Fibroblast of mammary gland (primary cell): ENCODE measurements at places on chromosomes 5 and 9.

GRCh38 chr9:134917431-134918373, at the start of gene FCN1:
TSS of gene FCN1 (minus strand) at chr9:134917912. CDS start at chr9:134917871, 41 bp downstream.
- no peak for DNase-seq

- no peak for DNase-seq
Measured at GRCh38 chr5:7169240-7169878, 226.6 kb upstream of the ADCY2 start.

DNA sequence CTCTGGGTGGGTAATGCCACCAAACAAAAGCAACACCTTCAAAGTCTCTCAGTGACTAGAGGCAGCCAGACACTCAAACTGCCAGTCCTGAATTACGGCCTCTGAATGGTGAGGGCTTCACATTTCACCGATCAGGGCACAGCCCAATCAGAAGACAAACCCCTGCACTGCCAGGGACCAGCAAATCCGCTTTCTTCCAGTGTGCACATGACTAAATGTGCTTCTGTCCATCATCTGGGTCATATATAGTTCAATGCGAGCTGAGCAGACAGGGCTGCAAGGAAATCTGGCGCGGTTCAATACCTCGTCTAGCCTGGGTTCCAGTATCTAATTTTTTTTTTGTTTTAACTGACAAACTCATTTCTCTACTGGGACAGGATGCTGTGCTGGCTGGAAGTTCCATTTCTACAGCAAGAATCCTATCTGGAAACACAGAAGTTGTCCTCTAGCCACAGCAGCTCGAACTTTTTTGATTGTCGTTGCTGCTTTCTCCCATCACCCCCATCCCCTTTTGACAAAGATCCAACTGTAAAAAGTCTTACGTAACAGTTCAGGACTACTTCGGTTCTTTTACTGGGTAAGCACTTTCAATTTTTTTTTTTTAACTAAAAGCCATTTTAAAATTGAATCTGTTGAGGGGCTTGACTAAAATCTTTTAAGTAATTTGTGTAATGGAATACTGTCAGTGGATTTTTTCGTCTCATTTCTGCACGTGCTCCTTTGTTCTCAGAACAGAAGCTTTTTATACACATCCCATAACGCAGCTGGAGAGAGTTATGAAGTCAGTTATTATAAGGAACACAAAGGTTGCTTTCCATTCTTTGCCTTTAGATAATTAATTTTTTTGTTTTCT, 112.7 kb downstream of the NR6A1 start:
- DNase-seq = peak; percentile 92

DNA sequence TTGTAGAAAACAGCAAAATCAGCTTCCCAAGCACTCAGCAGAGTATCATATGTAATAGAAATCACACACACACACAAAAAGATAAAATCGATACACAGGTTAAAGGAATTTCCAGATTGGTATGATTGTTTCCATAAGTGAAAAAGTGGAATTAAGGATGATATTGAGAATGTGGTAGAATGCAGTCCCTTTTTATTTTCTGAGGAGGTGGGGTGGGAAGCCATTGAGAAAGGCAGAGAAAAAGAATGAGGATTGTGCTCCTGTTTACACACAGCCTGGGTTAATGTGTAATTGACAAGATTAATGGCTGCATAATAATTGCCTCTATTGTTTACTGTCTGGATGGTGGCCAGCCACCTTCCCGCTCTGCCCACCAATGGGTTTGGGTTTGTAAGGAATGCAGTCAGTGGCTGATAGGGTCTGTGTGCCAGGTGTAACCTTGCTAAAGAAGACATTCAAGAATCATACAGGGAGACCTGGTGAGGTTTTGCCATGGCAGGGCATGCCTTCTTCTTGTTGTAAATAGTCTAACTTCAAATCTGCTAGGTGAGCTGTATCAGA, 177.2 kb upstream of the MAP3K1 start:
- no peak for DNase-seq

DNA sequence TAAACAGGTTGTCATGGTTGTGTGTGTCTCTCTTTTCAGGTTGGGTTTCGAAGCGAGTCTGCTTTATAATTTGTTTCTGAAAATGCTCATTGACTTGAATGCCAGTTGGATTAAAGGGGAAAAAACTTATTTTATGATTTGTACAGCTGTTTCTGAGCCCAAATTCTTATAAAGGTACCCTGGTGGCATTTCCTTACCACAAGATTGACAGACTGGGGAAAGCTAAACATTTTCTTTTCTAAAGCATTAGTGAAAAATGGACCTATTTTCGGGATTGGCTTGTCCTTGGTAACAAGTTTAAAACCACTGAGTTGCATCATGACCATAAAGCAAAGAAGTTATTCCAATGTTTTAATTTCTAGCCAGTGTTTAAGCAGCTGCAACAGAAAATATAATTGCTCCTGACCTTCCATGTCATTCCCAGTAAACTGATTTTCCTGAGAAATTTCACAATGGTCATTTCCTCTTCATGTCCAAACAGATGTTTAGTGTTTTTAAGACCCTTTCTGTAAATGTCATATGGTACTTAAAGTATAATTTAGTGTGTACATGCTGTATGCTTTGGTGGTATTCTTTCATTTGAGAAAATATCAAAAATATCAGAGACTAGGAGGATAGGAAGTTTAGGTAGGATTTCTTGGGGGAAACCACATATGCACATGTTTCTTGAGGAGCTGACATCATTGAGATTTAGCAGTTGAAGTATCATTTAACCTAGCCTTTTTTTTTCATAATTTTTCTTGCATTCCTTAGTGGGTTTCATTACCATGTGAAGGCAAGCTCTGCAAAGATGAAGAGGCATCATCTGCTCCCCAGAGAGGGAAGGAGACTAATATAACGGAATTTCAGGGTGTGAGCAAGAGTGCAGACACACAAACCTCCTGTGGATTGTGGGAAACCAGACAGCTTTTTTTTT, 667.1 kb upstream of the RGMB start:
- DNase-seq = peak; percentile 97
